ENCODE measurements at places on chromosomes 4 and X. TPM values are rescaled to one million over a fixed set of nuclear protein-coding genes. Genes with fewer than 3 reads are reported as not detected.

DNA sequence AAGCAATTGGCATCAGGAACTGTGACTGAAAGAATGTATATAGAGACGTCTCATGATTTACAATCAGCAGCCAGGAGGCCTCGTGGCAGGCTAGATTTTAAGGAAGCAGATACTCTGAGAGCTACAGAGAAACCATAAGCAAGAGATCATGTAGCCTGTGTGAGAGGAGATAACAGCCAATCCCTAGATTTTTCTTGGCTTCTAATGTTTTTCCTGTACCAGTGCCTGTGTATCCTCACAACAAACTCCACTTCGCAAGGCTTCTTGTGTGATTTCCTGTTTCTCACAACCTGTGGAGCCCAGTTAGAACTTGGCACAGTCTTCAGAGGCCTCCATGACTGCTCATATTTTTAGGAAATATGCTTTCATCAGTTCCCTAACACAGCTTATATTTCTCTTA is 147.9 kb downstream of the PTCHD1 start:
- no peak overlapping the region for H3K27ac ChIP-seq
- no peak overlapping the region for H3K4me3 ChIP-seq

DNA sequence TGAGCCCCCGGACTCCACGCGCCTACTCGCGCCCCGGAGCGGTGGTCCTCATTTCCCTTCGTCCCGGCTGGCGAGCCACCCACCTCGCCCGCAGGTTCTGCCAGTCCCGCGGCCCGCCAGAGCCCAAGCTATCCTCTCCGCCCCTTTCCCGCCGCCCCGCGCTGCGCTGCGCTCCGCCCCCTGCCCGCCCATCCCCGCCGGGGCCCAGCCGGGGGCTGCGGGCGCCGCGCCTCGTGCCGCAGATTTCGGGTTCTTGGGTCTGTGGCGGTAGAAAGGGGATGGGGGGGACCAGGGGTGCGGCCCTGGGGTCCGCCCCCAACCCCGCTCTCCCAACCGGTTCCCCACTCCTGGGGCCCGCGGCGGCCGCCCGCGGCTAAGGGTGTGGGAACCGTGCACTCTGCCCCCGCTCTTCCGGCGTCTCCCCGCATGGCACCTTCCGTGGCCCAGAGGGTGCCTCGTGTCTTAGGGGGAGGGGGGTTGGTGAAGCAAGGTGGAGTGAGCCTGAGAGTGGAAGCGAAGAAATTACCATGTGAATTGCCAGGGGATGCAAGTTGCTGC is 650.8 kb upstream of the DIPK2B start:
- no peaks in the 10 kb centered on the region for H3K36me3 ChIP-seq
- peak overlapping the region; percentile 21 for H3K27ac ChIP-seq
- no peak for DNase-seq
- no peaks in the 10 kb centered on the region for H3K4me1 ChIP-seq

Gene HAND2
- total RNA-seq = 26.0 TPM

DNA sequence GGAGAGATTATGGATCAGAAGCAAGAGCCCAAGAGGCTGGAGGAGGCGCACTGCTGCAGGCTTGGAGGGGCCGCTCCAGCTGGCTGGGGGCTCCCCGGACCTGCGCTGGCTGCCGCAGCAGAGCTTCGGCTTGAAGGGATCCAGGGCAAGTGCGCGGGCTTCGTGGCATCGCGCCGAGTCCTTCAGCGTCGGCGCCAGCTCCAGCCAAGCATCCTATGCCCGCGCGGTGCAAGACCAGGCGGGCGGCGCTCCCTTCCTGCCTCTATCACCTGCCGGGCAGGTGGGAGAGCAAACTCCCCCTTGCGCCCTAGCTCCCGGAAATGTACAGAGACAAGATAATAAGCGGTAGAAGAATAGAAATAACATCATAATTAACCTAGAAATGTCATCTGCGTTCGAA is 10.5 kb upstream of the UCP1 start:
- no peaks in the 10 kb centered on the region for H3K36me3 ChIP-seq
- no peak overlapping the region for H3K4me3 ChIP-seq
- H3K27me3 ChIP-seq = no peaks in the 10 kb centered on the region
- no peaks in the 10 kb centered on the region for H3K4me1 ChIP-seq

Gene RENBP
- 4.2 TPM for total RNA-seq

Gene NR3C2
- total RNA-seq = 9.6 TPM

DNA sequence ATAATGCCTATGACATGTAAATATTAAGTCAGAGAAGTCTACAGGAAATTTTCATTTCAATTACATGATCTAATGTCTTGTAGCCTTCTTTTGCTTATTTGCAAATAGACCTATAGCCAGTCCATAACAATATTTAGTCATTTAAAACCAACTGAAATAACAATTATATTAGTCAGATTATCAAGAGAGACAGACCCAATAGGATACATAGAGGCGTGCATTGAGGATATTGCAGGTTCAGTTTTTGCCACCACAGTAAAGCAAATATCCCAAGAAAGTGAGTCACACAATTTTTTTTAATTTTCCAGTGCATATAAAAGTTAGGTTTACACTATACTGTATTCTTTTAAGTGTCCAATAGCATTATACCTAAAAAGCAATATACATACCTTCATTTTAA is 349.7 kb upstream of the ATOH1 start:
- no peaks in the 10 kb centered on the region for H3K27me3 ChIP-seq
- H3K4me1 ChIP-seq = no peaks in the 10 kb centered on the region
- H3K4me3 ChIP-seq = no peak overlapping the region
- no peak overlapping the region for H3K27ac ChIP-seq

- H3K27me3 ChIP-seq = no peaks in the 10 kb centered on the region
- no peak overlapping the region for H3K4me3 ChIP-seq
- H3K36me3 ChIP-seq = no peaks in the 10 kb centered on the region
Measured at GRCh38 chr4:164484551-164484950, 269.4 kb upstream of the SMIM31 start.

DNA sequence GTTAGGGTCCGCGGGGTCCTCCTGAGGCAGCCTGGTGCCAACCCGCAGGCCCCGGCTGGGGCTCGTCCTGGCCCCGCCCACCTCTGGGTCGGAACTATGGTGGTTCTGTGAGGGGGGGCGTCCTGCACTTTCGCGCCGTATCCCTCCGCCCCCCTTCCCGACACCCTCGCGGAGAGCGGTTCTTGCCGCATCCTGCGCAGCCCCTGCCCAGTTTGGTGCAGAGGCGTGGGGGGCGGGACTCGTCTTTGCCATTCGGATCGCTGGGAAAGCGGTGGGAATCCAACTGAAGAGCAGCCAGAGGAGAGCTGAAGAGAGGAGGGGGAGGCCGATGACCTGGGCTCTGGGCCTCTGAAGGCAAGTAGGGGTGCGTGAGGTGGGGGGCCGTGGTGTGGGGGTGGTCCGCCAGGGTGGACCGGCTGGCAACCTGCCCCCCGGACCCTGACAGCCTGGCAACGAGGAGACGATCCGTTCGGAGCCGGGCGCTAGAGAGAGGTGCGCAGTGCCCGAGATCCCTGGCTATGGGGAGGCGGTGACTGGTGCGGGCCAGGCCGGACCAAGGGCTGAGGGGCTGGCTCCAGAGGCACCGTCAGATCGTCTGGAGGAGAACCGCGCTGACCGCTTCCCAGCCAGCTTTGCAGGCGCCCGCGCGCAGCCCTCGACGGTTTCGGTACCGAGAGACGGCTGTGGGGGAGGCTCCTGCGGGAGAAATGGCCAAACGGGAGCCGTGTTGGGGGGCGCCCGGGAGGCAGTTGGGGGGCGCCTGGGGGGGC is at the start of gene GPRASP1:
Gene GPRASP1 (plus strand): TSS at position 242 of the 770 bp plus-strand sequence. CDS start 2,431 bp downstream, outside the sequence.
- H3K36me3 ChIP-seq = no peaks in the 10 kb centered on the region
- DNase-seq = no peak
- H3K4me1 ChIP-seq = peaks cover 9% of the 10 kb centered on the region
- no peaks in the 10 kb centered on the region for H3K27me3 ChIP-seq
- H3K27ac ChIP-seq = peak within 1 kb of the TSS; percentile 76

GRCh38 chr4:42390622-42391354 is 6.5 kb upstream of the SHISA3 start:
- no peak for DNase-seq
- H3K4me1 ChIP-seq = no peaks in the 10 kb centered on the region
- no peaks in the 10 kb centered on the region for H3K36me3 ChIP-seq
- no peak overlapping the region for H3K4me3 ChIP-seq

DNA sequence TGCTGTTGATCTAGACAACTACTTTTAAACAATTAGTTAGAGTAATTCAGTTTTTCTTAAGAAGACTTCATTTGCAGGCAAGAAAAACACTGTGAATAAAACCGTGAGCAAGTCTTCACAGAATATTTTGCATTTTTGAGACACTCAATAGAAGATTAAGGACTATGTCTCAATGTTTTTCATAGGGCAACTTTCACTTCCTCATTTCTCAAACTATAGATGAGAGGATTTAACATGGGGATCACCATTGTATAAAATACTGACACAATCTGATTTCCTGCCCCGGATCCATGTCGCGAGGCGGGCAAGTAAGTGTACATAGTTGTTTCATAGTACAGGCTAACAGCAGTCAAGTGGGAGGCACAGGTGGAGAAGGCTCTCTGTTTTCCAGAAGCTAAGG is 108.8 kb upstream of the IGSF1 start:
- no peaks in the 10 kb centered on the region for H3K36me3 ChIP-seq
- no peaks in the 10 kb centered on the region for H3K4me1 ChIP-seq
- DNase-seq = no peak
- no peak overlapping the region for H3K4me3 ChIP-seq
- H3K27me3 ChIP-seq = no peaks in the 10 kb centered on the region

GRCh38 chrX:132482632-132483031 is 6.2 kb downstream of the MBNL3 start:
- H3K36me3 ChIP-seq = no peaks in the 10 kb centered on the region
- no peak overlapping the region for H3K4me3 ChIP-seq
- H3K27me3 ChIP-seq = no peaks in the 10 kb centered on the region
- no peak for DNase-seq
- H3K4me1 ChIP-seq = peaks cover 19% of the 10 kb centered on the region

- no peak overlapping the region for H3K4me3 ChIP-seq
- no peaks in the 10 kb centered on the region for H3K4me1 ChIP-seq
- H3K27ac ChIP-seq = no peak overlapping the region
- H3K36me3 ChIP-seq = no peaks in the 10 kb centered on the region
Measured at GRCh38 chr4:46503739-46504138, 113.8 kb upstream of the GABRA2 start.

GRCh38 chr4:85829276-85830051 is 354.5 kb downstream of the ARHGAP24 start:
- H3K4me1 ChIP-seq = peaks cover 32% of the 10 kb centered on the region
- H3K4me3 ChIP-seq = no peak overlapping the region
- no peak overlapping the region for H3K27ac ChIP-seq
- DNase-seq = no peak
- H3K27me3 ChIP-seq = no peaks in the 10 kb centered on the region
- no peaks in the 10 kb centered on the region for H3K36me3 ChIP-seq

DNA sequence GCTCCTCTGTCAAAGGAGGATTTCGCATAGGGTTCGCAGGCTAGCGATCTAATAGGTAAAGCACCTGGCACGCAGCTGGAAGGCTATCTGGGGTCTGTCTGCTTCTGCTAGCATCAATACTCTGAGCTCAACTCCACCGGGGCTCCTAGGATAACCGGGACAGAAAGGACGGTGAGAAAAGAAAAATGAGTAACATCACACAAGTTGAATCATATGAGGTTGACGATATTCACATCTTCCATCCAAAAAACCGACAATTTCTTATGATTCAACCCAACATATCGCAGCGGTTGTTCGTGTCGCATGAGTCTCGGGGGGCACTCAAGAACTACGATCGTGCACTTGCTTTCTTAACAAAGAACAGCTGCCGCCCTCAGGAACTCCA is 1.8 kb downstream of the PROM1 start:
- H3K27me3 ChIP-seq = peaks cover 21% of the 10 kb centered on the region
- H3K4me3 ChIP-seq = peak overlapping the region; percentile 31
- no peak overlapping the region for H3K27ac ChIP-seq
- H3K4me1 ChIP-seq = peaks cover 22% of the 10 kb centered on the region
- no peak for DNase-seq

- H3K27ac ChIP-seq = no peak overlapping the region
- DNase-seq = no peak
- H3K4me3 ChIP-seq = no peak overlapping the region
- H3K27me3 ChIP-seq = no peaks in the 10 kb centered on the region
Measured at GRCh38 chrX:15911734-15912550, 57.3 kb upstream of the AP1S2 start.

- H3K4me3 ChIP-seq = no peak overlapping the region
- H3K4me1 ChIP-seq = no peaks in the 10 kb centered on the region
- H3K27me3 ChIP-seq = peaks cover 3% of the 10 kb centered on the region
- no peak overlapping the region for H3K27ac ChIP-seq
- H3K36me3 ChIP-seq = no peaks in the 10 kb centered on the region
Measured at GRCh38 chrX:8748855-8749254, 16.9 kb upstream of the ANOS1 start.

Measured in vagina (tissue), 2 donors.